Stimulated activated CD8-positive, alpha-beta memory T cell treated with anti-CD3 and anti-CD28 coated beads, Interleukin-4, amount 100 ng/mL, for 1 hour (primary cell): ENCODE measurements at places on chromosomes 5 and 9.
A peak's percentile ranks its signal among the peaks of the same experiment; 100 is the strongest.

DNA sequence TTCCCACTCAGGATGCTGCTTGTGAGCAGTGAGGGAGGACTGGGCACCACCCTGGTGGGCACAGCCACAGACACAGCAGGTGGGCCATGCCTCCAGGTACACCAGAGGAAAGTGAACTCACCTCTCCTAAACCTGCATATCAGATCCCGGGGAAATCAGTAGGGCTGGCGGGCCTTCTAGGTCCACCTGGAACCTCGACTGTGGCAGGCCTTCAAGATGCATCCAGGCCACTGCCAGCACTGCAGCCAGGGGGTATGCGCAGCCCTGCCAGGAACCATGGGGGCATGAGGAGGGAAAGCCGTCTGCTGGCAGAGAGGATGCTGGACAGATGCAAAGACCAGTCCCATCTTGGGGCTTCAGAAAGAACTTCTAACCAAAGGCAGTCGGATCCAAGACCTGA is 270.6 kb upstream of the IRX4 start:
- DNase-seq = no peak

DNA sequence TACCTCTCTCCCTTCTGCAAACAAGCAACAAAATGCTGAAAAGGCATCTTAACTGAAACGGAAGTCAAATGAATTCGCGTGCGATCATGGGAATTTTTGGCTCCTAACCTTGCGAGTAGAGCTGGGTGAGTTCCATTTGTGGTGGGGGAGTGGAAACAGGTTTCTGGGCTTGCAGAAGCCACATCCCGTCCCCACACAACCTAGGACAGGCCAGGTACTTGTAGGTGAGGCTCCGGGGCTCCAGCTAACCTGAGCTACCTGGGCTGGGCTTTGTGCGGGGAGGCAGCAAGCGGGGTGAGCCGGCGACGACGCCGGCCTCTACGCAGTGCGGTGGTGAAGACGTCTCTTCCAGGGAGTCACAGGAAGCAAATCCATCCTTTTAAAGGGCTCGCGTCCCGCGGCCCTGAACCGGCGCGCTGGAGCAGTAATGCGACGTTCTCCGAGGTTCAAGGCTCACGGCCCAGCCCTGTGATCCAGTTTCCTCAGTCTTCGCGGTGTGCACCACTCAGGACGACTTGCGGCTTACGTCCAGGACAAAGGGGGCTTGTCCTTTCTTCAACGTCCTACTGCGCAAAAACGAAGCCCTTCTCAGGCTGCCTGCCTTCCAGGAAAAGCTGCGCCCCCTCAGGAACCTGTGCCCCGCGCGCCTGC is 567 bp upstream of the SPIN1 start:
- DNase-seq = peak; percentile 8

GRCh38 chr5:111901296-111901695 is 144.3 kb upstream of the NREP start:
- DNase-seq = no peak

DNA sequence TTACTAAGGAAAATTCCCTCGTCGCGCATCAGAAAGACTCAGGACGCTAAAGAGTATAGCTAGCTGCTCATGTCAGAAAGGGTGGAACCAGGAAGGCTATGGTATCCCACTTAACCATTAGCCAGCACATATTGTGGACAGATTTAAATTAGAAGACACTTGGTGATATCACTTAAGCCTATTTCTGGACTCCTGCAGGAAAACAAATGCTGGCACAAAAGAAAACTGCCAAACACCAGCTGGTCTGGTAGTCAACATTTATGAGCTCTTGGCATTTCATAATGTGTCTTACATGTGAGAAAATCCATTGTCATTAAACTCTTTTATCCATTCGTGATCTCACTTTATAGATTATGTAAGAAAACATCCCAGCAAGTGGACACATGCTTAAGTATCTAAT is 377.4 kb downstream of the PTPRD start:
- DNase-seq = no peak

DNA sequence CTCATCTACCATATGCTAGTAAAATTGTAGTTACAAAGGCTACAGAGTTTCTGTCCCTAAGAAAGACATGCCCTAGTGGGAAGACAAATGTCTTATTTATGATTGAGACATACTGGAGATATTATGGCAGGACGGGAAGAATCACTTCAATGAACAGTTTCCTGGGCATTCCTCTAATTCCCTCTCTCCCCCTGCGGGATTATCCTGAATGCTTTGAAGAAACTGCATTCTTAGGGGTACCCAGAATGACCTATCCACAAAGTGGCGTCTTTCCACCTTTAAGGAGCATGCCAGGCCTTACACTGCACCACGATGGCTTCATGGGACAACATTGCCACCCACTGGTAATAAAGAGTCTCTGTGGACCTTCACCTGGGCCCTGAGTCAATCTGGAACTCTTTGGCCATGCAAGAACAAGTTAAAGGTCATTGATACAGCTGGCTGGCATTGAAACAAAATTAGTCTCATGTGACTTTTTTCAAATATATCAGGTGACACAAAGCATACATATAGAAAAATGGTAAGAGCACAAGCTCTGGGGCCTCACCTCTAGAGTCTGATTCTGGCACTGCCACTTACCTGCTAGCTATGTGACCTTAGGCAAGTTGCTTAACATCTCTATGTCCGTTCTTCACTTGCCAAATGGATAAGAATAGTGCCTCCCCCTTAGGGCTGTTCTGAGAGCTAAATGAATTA is 32.0 kb downstream of the ANKRD55 start:
- DNase-seq = peak; percentile 14

- DNase-seq = no peak
These were observed 4.8 kb downstream of the GAS1 start for GRCh38 chr9:86942281-86943200.

DNA sequence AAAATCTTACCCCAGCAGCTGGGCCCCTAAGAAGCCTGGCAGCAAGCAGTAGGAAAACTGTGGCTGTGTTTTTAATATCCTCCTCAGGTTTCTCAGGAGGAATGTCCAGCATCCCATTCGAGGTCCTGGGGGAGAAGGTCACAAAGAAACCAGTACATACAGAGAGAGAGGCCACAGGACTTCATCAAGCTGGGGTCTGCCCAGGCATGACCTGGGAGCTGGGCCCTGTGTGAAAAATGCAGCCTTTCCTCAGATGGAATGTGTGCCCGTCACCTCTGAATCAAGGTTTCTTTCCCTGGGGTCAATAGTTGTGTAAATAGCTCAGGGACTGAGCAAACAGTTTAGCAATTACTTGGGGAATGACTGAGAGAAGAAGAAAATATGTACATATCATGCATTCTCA is 33.9 kb upstream of the RAD23B start:
- no peak for DNase-seq

DNA sequence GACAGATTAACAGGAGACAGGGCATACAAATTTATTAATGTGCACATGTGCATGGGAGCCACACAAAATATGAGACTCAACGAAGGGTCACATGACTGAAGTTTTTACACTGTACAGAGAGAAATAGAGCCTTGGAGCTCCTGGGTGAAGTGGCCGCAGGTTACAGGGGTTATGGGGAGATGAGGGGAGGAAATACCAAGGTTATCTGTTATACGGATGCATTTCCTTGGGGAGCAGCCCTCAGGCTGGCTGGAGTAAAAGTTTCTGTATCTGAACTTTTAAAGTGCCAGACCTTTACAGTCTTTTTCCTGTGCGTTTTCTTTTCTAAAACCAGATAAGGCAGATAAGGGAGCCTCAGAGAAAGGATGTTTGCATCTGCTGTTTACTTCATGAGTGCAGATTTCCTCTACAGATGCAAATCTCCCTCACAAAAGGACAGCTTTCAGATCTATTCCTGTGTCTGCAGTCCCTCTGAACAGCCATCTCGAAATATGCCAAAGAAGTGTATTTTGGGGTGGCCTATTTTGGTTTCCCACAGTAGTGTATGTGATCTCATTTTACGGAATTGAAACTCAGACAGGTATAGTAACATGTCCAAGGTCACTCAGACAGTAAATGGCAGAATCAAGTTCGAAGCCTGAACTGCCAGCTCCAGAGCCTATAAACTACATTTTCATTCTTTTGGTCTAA is 139.3 kb upstream of the FBXL17 start:
- DNase-seq = no peak

DNA sequence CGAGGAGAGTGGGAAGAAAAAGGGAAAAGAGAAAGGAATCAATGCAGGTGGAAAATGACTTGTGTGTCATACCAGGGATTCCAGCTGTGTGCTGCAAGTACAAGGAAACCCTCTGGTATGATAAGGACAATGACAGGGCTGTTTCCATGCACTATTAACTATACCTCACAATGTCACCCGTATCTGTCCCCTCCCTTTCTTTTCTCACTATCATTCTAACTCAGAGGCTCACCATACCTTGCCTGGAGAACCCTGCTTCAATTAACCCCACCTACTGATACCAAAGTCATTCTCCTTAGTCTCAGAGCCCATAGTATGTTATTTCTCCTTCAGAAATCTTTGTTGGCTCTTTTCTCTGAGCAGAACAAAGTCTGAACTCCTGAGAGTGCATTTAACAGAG is 236.2 kb upstream of the NREP start:
- no peak for DNase-seq

GRCh38 chr5:1322036-1322900 is 22.6 kb downstream of the CLPTM1L start:
- DNase-seq = no peak

- DNase-seq = no peak
These were observed 152.4 kb downstream of the LRRC70 start for GRCh38 chr5:62731022-62731421.

GRCh38 chr5:109479260-109479860 is 69.6 kb upstream of the PJA2 start:
- DNase-seq = no peak

- DNase-seq = no peak
These were observed 26.8 kb downstream of the FAM81B start for GRCh38 chr5:95417971-95418370.

GRCh38 chr5:31255041-31255440 is 61.6 kb downstream of the CDH6 start:
- DNase-seq = no peak

- DNase-seq = no peak
These were observed 306.6 kb upstream of the KIF2A start for GRCh38 chr5:61999371-61999770.

GRCh38 chr5:54603372-54603771 is 85.8 kb downstream of the SNX18 start:
- DNase-seq = no peak

DNA sequence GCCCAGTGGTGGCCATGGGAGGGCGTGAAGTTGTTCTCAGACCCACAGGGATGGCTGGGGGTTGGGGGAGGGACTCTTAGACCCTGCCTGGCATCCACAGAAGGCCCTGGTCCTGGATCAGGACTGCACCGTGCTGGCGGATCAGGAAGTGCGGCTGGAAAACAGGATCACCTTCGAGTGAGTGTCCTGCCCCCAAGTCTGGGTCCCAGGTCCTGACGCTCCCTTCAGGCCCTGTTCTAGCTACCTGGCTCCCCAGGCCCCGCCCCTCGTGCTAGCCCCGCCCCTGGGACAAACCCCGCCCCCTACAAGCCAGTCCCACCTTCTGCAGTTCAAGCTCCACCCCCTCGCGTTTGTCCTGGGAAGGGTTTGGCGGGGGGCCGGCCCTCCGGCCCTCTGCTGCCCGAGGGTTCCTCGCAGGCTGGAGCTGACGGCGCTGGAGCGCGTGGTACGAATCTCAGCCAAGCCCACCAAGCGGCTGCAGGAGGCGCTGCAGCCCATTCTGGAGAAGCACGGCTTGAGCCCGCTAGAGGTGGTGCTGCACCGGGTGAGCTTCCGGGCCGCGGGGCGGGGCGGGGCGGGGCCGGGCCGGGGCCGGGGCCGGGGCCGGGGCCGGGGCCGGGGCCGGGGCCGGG is 12.9 kb downstream of the RGS14 start:
- DNase-seq = peak; percentile 24

DNA sequence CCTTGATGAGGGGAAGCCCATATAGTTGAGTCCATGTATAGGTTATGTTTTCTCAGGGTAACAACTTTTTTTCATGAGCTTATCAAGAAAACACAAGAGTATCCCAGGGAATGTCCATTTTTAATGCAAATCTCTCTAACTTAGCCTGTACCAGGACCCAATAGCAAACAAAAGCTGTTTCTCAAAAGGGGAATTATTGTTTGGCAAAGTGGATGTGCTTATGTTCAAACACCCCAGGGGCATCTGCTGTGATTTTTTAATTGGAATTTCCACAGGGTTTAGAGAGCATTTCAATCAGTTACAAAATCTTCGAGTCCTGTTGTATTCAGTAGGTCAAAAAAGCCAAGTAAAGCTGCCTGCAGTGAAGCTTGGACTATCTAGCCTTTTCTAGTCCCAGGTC is 33.4 kb upstream of the CSNK1G3 start:
- no peak for DNase-seq

DNA sequence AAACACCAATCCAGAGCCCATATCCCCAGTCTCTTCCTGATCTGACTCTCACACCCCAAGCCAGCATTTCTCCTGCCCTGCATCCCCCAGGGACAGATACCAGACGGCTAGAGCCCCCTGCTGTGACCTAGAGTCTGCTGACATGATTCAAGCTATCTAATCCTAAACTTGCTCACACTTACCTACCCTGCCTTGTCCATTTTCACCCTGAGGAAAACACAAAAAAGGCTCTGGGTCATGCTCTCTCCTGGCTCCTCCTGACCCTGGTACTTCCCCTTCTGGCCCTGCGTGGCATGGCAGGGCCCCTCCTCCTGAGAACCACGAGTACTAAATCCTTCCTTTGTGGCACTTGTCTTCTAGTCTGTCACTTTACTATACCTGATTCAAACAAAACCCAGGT is 2.8 kb upstream of the ARRDC1 start:
- no peak for DNase-seq

GRCh38 chr5:172788771-172789686 is 18.0 kb upstream of the DUSP1 start:
- DNase-seq = no peak

DNA sequence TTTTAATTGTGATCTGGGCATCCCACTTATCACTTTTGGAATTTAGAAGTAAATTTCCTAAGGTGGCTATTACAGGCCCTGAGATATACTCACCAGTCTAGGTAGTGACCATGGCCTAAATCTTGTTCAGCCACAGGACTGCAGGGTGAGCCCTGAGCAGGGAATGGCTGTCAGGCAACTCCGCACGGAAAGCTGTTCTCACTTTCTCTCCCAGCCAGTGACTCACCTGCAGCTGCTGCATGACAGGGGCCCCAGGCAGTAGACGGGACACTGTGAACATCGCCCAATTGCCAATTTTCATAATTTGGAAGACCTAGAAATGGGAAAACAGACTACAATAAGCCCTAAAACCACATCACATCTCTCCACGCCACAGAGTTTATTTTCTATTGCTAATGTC is 69.6 kb upstream of the TAF1L start:
- DNase-seq = no peak

- no peak for DNase-seq
These were observed 301.3 kb upstream of the ADCY2 start for GRCh38 chr5:7094626-7095025.

- DNase-seq = no peak
These were observed 113.1 kb upstream of the TBC1D2 start for GRCh38 chr9:98368366-98369065.

DNA sequence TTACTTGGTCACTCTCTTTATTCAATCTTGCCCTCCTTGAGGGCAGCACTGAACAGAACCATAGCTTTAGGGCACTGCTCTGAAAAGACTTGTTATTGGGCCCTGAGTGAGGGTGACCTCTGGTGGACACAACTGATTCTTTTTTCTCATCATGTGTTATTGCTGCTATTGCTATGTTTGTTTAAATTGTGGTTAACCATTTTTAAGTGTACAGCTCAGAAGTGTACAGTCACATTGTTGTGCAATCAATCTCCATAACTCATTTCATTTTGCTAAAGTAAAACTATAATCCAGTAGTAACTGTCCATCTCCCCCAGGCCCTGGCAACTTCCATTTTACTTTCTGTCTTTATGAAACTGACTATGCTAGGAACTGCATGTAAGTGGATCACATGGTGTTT is 351.1 kb upstream of the RIOK2 start:
- no peak for DNase-seq

- peak; percentile 66 for DNase-seq
These were observed at the start of the genes NLN and SGTB for GRCh38 chr5:65721720-65722574. Gene NLN, plus strand, starts transcription at chr5:65722205. Its CDS starts 169 bp downstream, at chr5:65722374. Gene SGTB, minus strand, starts transcription at chr5:65722109. Its CDS starts 1,302 bp downstream, at chr5:65720807.
